ENCODE measurements at places on chromosomes 4 and X.

DNA sequence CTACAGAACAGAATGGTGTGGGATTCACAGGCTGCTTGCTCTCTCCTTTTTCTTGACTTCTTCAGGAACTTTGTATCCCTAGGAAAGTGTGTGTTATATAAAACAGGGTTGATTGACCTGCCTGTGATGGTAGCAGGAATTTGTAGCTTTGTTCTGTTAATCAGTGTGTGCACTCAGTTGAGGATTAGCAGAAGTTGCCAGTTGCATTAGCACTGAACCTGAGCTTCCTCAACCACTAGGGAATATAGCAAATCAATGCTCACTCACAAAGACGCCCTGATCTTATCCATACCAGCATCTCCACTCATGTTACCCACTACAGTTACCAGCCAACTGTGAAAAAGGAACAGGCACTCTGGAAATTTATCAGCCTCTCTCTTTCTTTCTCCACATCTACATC, 319.1 kb upstream of the EMCN start:
- DNase-seq: no peak

- peak; percentile 17 for DNase-seq
These were observed 17.5 kb downstream of the PALLD start for GRCh38 chr4:168514249-168514852.

GRCh38 chr4:46952451-46952850, 40.9 kb downstream of the GABRA4 start:
- DNase-seq: no peak

DNA sequence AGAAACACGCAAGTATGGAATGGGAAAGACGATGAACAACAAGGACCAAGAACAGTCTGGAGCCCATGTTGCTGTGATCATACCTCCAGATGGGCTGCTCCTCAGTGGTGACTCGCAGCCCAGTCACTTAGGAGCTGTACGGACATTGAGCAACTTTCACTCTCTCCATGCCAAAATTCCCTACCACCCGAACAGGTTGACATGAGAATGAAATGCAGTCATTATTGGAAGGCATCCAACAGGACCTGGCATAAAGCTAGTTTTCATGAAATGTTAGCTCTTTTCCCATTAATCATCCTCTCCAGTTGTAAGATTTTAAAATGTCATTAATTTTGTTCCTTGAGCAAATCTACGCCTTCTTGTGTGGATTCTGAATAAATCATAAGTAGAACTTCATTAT, 82.7 kb upstream of the GPM6B start:
- peak; percentile 34 for DNase-seq

DNA sequence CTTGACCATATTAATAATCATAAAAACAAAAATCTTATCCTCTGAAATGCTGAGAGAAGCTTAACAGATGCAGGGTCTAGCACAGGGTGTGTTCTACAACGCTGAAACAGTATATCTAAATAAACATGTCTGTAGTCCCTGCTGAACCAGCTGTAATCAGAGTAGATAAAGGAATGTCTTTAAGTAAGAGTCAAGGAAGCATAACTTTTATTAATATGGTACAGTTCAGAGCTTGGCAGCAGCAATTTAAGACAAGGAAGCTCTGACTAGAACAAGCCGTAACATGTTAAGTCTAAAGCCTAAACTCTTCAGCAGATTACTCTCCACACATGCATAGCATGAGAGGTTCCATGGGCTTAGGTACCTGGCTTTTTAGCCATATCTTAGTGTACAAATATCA, 36.1 kb downstream of the NFKB1 start:
- no peak for DNase-seq

- no peak for DNase-seq
These were observed 34.7 kb upstream of the NAF1 start for GRCh38 chr4:163201358-163201757.

GRCh38 chrX:148443216-148443615, 57.2 kb upstream of the AFF2 start:
- no peak for DNase-seq

DNA sequence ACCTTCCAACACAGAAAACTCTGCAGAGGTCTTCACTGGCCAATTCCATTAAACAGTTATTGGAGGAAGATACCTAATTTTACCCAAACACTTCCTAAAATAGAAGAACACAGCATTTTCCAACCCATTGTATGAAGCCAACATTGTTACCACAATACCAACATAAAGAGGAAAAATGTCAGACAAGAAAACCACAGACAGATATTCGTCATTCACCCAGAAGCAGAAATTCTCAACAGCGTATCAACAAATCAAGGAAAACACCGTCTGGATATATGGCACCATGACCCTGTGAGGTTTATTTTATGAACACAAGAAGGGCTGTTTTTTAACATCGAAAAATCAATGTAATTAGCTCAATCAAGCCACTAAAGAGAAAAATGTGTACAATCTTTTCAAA, 255.6 kb downstream of the ASMT start:
- DNase-seq: no peak

DNA sequence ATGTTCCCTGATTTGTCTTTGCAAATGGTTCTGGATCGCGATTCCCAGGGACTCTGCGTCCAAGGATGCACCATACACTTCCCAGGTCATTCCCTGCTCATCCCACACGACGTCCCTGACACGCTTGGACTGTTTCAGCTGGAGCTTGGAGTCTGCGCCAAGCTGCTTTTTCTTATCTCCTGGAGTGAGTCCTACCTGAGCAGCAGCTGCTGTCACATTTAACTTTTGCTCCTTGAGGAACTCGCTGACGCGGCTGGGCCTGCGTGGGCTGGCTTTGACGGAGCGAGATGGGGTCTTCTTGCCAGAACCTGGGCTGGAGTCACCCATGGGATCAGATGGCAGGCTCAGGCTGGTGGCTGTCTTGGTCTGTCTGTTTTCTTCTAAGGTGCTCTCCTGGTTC, 59.6 kb downstream of the GPRIN3 start:
- DNase-seq: no peak

- DNase-seq: no peak
These were observed 5.7 kb downstream of the P2RY8 start for GRCh38 chrX:1531096-1531890.

- no peak for DNase-seq
These were observed 19.8 kb downstream of the GAB1 start for GRCh38 chr4:143356493-143356892.

GRCh38 chr4:55722132-55722531, 86.0 kb upstream of the NMU start:
- no peak for DNase-seq

DNA sequence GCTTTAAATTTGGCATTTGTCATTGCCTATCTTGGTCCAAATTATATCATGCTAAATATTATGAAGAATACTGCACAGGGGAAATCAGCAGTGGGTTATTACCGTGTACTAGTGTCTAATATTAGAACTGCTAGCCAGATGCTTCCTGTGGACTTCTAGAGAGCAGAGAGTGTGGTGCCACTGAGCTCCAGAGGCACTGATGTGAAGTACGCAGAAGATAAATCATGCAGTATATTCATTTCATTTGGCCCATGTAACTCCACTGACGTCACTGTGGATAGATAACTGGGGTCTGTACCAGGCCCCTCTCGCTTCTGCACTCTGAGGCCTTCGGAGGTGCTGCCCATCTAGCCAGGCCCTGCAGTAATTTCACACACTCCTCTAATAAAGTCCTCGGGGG, 80.0 kb downstream of the ALPK1 start:
- no peak for DNase-seq

DNA sequence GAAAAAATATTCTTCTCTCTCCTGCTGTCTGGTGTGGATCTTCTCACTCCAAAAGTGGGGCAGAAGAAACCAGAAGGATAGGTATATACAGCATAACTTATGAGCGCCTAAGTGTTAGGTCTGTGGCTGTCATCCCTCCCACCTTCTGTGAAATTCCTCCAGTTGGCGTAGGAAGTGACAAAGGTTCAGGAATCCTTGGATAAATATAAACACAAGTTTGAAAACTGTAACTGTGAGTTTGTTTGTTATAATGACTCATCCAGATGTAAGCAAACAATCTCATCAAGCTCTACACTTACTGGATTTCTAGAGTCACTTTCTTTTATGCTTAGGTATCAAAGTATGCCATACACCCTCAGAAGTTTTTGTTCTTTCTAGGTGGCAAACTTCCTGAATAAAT, 405.2 kb downstream of the FAT4 start:
- DNase-seq: peak; percentile 66

GRCh38 chr4:138449938-138450337, 207.8 kb upstream of the SLC7A11 start:
- DNase-seq: no peak

- no peak for DNase-seq
These were observed 84.8 kb downstream of the PAK3 start for GRCh38 chrX:111180750-111181240.

DNA sequence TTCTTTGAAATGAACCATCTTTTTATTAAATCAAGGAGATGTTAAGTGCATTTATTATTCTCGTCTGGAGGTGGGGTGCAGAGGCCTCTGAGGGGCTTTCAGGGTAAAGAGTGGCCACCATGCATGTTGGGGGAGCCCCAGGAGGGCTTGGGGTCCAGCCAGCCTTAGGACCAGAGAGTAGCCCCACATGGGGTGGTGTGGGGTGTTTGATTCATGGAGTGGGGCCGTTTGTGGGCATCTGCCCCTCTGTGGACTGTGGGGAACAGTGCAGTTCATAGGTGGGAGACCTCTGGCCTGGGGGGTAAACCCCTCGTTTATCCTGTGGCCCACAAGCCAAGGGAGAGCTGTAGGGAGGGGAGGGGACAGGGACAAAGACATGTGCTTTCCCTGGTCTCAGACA, 26.9 kb downstream of the HTRA3 start:
- DNase-seq: no peak

DNA sequence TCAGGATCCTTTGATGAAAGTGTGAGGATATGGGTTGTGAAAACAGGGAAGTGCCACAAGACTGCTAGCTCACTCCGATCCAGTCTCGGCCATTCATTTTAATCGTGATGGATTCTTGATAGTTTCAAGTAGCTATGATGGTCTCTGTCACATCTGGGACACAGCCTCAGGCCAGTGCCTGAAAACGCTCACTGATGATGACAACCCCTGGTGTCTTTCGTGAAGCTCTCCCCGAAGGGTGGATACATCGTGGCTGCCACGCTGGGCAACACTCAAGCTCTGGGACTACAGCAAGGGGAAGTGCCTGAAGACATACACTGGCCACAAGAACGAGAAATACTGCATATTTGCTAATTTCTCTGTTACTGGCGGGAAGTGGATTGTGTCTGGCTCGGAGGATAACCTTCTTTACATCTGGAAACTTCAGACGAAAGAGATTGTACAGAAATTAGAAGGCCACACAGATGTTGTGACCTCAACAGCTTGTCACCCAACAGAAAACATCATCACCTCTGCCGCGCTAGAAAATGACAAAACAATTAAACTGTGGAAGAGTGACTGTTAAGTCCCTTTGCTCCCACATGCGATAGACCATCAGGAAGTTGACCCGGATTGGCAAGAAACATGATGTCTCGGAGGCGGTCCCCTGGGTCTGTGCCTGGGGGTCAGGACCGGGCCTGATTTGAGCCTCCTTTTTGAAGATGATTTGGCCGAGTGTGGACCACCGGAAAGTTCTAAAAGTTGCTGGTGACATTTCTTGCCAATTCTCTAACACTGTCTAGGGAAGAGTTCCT, 22.2 kb downstream of the LIAS start:
- DNase-seq: no peak

GRCh38 chrX:55839485-55839884, 121.9 kb downstream of the RRAGB start:
- peak; percentile 78 for DNase-seq

DNA sequence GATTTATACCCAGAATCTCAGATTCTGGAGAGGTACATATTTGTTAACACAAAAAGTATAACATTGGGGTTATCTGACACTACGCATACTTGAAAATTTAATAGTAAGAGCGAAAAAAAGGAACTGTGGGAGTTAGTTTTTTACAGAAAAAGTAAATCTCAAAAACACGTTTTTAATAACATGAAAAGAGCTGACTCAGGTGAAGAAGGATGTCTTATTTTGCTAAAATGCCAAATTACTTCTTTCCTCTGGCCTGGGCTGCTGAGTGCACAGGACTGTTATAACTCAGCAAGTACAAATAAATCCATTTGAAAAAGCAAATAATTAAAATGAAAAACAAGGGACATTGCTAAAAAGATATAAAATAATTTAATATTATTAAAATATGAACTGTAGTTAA, 1322.9 kb downstream of the ARAP2 start:
- DNase-seq: no peak

- peak; percentile 92 for DNase-seq
These were observed 107.1 kb downstream of the NSUN7 start for GRCh38 chr4:40856840-40857362.

DNA sequence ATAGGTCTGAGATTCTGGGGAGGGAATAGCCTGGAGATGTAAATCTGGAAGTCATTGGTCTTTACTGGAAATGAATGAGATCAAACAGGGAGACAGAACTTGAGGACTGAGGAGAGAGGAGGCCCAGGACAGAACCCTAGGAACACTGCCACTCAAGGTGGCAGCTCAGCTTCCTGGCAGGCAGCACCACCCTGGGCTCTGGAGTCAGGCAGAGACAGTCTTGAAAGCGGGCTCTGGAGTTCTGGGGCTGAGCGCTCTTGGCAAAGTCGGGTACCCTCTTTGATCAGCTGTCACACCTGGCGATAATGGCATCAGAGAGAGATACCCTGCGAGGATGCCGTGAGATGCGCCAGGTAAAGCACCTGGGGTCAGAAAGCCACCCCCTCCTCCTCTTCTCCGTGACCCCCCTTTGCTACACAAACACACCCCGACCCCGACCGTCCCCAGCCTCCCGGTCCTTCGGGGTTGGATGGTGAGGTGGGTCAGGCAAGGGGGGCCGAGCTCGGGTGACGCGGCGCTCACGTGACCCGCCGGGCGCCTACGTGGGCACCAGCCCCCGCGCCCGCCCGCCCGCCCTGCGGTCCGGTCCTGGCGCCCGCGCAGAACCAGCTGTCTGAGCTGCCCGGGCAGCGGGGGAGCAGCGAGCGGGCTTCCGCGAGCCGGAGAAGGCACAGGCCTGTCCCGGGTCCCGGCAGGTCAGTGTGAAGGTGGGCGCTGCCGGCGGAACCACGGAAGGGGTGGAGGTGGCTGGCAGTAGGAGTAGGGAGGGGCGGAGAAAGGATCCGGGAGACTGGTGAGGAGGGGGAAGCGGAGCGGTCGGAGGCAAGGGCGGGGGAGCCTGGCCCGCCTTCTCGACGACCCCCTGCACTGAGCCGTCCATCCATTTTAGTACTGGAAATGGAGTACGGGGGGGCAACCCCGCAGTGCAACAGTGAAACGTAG, at the start of gene TCEAL3:
Gene TCEAL3 (plus strand): TSS at position 600 of the 942 bp plus-strand sequence. CDS start 1,102 bp downstream, outside the sequence.
- DNase-seq: peak; percentile 22

GRCh38 chr4:22635692-22636091, 57.0 kb upstream of the GBA3 start:
- DNase-seq: peak; percentile 39

DNA sequence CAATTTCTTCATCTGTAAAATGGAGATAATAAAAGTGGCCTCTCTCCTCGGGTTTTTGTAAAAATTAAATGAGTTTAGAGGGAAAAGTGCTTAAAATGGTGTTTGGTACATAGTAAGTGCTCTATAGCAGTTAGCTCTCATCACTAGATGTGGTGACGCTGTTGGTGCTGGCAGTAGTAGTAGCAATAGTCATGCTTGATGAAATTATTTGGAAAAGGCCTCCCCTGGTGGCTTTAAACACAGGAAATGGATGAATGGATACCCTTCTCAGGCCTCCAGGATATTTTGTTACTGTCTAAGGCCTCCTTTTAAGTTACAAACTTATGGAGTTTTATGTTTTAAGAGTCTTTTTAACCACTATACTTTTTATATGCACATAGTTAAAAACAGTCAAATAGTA, 142.9 kb downstream of the CBR4 start:
- DNase-seq: no peak

- no peak for DNase-seq
These were observed 1555.5 kb upstream of the IGFBP7 start for GRCh38 chr4:58665649-58666048.
